ENCODE measurements at places on chromosomes 5 and 9. TPM values are rescaled to one million over a fixed set of nuclear protein-coding genes. Genes with fewer than 3 reads are reported as not detected.
A peak's percentile ranks its signal among the peaks of the same experiment; 100 is the strongest.

DNA sequence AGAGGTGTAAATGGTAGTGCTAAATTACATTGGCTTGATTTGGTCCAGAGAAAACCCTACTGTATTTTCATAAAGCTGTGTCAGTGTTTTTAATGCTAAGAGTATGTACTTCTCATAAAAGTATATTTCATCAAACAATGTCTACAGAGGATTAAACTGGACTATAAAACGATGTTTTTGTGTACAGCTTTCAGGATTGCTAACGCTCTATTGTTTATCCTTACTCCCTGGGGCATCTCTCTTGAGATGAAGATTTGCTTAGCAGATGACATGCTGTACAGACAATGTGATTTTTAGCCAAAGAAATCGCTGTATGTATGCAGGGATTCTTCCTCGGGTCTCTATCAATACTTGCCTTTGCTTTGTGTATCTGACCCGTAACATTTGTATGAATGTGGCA lies 216.0 kb downstream of the FBXL7 start:
- no peak for DNase-seq

Gene GABRA6
- not detected for total RNA-seq

- no peak for DNase-seq
Observed at GRCh38 chr5:105917189-105917588, 1753.5 kb downstream of the EFNA5 start.

Gene MAT2B
- total RNA-seq = 92.3 TPM

Gene SLC6A3
- not detected for total RNA-seq

GRCh38 chr5:133830911-133831310 lies 137.5 kb downstream of the C5orf15 start:
- no peak for DNase-seq

DNA sequence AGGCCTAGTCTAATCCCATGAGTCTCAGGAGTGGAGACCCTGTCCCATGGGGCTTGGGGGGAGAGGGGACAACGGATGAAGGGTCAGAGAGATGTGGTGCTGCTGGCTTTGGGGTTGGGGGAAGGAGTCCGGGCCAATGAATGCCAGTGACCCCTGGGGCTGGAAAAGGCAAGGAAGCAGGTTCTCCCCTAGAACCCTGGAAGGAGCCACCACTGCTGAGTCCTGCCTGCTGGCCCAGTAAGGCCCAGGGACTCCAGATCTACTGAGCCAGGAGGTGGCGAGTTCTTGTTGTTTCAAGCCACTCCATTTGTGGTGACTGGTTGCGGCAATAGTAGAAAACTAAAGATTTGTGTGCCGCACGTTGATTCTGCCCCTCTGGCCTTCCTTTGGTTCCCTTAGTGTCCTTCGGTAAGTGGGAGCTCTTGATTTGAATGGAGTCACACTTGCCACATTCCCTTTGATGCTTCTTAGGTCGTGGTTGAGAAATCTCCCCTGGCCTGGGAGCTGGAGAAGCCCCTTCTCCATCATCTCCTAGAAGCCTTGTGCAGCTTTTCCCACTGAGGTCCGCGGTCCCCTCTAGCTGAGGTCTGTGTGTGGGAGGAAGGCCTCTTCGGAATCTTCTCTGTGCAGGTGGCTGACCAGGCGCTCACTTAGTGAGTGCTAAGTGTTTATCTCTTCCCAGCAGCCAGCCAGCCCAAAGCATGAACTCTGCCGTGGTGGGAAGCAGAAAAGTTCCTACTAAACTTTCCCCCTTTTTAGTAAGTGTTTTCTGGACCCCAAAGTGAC lies 9.0 kb downstream of the FCN1 start:
- no peak for DNase-seq

Gene DOCK8
- 4.4 TPM for total RNA-seq

Gene ANKDD1B
- total RNA-seq = 0.51 TPM

DNA sequence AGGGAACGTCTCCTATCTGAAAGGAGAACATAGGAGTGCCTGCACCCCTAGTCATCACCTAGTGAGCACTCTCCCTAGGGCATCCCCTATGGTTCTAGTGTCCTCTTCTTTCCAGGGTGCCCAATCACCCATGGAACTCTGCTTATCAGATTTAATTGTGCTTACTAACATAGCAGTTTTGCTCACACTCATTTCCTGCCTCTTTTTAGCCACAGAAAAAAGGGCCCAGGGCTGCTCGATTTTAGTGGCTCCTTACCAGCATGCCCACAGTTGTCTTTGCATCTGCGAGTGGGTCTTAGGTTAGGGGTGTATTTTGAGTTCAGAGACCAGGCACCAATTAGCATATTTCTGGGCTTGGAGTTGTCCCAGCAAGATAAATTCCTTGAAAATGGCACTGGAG lies 1110.2 kb downstream of the TAF11L14 start:
- no peak for DNase-seq

Gene OR1Q1
- not detected for total RNA-seq

GRCh38 chr9:137820161-137820855 lies 57.3 kb upstream of the CACNA1B start:
- no peak for DNase-seq

GRCh38 chr5:97425511-97425910 lies 242.5 kb upstream of the RIOK2 start:
- peak; percentile 6 for DNase-seq
